Stimulated activated CD4-positive, alpha-beta T cell treated with anti-CD3 and anti-CD28 coated beads, Interleukin-12 subunit alpha, Interleukin-12 subunit beta, amount 100 ng/mL, for 24 hours (primary cell): ENCODE measurements at places on chromosomes 5 and 9.

- DNase-seq = no peak
These were observed 81.5 kb downstream of the VCAN start for GRCh38 chr5:83553000-83553486.

- no peak for DNase-seq
These were observed 9.2 kb downstream of the SQSTM1 start for GRCh38 chr5:179829732-179830435.

GRCh38 chr9:6780690-6781089, 22.9 kb downstream of the KDM4C start:
- DNase-seq = no peak

DNA sequence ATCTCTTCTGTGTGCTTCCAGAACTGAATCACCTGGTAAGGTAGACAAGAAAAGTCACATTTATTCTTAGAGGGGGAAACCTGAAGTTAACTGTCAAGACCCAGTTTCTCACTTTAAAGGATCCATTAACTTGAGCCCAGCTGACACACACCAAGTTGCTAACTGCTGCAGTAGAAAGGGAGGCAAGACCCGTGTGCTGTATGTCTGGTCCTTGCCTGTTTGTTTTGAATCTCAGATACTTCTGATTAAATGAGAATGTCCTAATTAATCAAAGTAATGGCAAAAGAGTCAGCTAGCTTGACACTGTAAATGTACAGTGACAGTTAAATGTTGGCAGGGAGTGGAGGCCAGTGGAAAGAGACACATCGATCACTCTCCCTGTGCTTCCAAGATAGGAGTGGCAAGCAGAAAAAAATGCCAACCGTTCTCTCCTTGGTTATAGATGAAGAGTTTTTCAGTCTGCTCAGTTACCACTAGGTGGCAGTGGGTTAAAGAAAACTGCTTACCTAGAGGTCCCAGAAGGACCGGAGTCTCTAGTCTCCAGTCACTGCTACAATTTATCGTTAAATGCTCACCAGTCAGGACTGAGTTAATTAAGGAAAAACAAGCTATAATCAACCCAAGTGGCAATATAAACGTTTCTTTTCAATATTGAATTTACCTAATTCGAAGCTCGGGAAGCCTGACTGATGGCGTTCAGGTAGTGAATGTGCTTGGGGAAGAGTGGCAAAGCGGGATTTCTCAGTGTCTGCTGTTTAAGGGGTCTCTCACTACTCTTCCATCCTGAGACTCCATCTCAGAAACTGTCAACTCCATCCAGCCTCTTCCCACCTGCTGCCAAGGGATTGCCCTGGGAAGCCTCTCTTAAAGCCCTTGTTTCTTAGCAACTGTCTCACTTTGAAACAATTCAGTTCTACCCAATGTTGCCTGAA, 18.4 kb downstream of the LSM11 start:
- no peak for DNase-seq

DNA sequence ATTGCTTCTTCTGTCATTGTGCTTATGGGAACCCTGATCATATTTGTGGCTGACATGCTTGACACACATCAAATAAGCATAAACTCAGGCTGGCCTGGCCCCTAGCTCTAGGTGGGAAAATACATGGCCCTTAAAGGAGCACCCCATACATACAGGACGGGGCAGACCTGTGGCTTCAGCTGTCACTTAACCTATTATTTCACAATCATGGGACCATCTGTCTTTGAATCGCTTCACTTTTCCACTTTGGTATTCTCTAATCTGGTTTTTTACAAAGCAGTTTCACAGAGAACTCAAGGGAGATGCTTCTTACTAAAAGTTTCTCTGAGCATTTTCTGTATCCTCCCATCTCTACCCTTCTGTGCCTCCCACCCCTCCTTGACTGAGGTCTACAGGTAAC, 34.6 kb upstream of the LRRTM2 start:
- DNase-seq = no peak

GRCh38 chr5:176959051-176959450, 47.5 kb downstream of the UIMC1 start:
- no peak for DNase-seq

- no peak for DNase-seq
These were observed 1.7 kb upstream of the EFNA5 start for GRCh38 chr5:107672211-107673038.

DNA sequence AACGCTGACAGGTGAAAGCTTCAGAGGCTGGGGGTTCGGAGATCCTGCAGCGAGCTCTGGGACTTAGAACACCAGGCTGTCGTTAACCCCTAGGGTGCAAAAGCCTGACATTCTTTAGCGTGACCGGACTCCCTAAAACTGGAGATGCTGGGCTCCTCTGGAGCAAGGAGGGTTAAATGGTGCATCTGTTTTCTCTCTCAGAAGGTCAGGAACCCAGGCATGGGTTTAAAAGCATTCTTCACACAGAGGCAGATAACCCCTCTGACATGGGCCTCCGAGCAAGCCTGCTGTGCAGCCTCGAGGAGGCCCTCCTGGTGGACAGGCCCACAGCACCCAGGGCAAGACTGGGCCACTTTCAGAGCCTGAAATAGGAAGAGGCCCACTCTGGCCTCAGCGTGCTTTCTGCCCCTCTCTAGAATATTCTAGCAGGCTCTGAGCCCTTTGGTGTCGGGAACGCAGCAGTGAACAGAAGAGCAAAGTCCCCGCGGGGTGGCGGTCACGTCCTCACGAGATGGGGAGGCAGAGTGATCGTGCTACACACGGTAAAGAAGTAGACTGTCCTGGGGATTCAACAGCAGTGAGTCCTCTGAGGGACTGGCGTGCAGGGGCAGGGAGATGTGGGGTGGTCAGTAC, 124.8 kb downstream of the COL23A1 start:
- DNase-seq = no peak

GRCh38 chr5:113103330-113103729, 126.7 kb downstream of the DCP2 start:
- no peak for DNase-seq

DNA sequence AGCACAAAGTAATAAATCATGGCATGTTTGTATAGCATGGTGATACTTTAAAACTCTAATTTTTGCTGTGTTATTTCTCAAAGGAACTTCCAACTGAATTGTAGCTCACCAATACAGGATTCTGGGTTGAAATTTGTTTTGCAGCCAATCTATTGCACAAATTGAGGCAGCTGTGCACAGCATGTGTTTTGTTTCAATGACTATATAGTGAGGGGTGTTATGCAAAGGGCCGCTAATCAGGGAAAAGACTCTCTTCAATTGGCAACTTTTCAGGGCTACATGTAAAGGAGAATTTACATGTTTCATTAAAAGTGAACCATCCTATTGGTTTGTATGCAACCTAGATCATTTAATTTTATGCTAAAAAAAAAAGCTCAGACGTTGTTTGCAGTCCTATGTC, 44.6 kb downstream of the PLPPR1 start:
- DNase-seq = no peak

- DNase-seq = no peak
These were observed 402.5 kb downstream of the EFNA5 start for GRCh38 chr5:107268241-107268640.

DNA sequence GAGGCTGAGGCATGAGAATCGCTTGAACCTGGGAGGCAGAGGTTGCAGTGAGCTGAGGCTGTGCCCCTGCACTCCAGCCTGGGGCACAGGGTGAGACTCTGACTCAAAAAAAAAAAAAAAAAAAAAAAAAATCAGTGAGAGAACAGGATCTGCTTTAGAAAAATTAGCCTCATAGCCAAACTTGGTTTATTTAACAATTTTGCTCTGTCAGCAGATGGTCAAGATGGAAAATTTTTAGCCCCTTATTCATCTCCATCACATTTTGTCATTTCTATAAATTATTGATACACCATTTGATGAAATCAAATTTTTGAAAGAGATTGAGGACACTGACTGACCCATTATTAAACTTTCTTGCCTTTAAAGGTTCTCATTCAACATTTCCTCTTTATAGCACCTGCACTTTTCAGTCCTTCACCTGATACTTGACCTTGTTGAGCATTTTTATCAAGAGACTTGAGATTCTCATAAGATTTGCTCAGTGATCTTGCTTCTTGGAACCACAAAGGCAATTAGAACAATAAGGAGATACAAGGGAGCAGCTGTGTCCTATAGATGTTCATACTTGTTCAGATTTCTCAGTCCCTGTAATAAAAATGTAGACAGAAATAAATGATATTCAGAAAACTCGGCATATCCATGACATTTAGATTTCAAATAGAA, 38.1 kb downstream of the LRRC70 start:
- DNase-seq = no peak

DNA sequence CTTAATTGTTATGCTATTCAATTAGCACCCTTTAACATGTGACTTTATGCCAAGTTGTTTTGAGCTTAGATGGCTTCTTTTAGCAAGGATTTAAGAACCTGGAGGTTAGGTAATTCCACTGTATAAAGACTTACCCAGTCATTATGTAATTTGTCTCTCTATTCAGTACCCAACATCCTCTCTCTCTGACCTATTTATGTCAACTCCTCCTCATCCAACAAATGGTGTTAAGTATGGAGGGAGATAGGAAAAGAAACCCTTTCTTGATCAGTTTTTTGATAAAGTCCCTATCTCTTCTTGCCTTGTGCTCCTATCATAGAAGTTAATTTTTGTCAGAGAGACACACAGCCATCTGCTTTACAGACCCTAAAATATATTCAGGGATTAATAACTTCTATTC, 181.2 kb upstream of the GPR151 start:
- DNase-seq = no peak

GRCh38 chr9:95025213-95026147, 292.0 kb downstream of the FANCC start:
- no peak for DNase-seq

GRCh38 chr9:60545878-60546385, 368.3 kb upstream of the SPATA31A5 start:
- no peak for DNase-seq

DNA sequence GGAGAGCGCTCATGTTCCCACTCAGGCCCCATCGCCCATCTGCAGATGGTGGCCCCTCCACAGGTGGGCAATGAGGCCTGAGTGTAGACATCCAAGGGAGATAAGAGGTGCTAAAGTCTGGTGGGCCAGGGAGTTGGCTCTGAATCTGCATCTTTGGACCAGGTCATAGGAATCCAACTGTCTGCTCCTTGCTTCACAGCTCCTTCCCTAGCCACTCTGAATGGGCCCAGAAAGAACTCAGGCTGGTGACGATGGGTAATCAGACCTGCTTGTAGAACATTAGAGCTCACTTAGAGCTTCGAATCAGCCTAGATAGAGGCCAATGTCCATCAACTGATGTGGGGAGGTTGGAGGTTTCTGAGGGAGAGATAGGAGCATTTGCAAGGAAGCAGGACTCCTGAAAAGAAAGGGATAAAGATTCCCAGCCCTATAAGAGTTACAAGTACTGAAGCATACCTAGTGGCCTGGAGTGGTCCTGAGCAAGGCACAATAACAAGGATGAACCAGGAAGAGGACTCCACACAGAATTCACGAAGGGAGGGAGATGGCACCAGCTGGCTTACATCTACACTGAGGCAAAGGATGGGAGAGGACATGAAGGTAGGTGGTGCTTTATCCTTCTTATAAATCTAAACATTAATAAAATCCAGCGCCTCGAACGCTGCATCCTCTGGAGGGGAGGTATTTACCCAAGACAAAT, 132.8 kb upstream of the ALDH1B1 start:
- DNase-seq = no peak

DNA sequence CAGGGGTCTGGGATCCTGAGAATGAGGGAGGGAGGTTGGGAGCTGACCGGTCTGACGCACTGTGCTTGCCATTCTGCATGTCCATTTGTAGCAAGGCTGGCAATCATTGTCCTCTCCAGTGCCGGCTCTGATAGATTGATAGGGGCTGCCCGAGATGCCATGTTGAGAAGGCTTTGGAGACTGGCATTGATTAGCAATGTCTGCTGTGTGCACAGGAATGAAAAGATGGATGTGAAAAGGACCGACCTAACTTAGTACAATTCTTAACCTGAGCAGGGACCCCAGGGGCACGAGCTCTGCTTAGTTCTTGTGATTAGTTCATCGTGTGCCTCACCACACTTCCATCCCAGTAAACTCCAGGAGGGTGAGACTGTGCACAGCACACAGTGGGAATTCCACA, 17.0 kb downstream of the NEK6 start:
- no peak for DNase-seq

DNA sequence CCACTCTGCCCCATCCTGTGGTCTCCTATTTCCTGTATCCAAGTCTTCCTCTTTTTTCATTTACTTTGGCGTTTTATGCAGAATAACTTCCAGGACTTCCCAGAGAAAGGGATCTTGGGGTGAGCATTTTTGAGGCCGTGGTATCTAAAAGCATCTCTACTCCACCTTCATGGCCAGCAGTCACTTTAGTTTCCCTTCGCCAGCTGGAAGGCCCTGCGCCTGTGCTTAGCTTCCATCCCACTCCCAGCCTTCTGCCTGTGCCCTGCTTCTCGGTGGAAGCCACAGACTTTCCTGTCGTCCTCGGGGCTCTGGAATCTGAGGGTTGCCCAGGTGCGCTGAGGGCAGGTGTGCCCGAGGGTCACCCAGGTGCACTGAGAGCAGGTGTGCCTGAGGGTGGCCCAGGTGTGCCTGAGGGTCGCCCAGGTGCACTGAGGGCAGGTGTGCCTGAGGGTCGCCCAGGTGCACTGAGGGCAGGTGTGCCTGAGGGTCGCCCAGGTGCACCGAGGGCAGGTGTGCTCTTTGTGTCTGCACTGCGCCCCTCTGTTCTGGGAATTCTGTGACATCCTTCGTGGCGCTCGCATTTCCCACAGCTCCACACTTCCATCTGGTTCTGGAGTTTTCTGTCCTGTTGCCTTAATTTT, 32.4 kb upstream of the LRRC14B start:
- no peak for DNase-seq

DNA sequence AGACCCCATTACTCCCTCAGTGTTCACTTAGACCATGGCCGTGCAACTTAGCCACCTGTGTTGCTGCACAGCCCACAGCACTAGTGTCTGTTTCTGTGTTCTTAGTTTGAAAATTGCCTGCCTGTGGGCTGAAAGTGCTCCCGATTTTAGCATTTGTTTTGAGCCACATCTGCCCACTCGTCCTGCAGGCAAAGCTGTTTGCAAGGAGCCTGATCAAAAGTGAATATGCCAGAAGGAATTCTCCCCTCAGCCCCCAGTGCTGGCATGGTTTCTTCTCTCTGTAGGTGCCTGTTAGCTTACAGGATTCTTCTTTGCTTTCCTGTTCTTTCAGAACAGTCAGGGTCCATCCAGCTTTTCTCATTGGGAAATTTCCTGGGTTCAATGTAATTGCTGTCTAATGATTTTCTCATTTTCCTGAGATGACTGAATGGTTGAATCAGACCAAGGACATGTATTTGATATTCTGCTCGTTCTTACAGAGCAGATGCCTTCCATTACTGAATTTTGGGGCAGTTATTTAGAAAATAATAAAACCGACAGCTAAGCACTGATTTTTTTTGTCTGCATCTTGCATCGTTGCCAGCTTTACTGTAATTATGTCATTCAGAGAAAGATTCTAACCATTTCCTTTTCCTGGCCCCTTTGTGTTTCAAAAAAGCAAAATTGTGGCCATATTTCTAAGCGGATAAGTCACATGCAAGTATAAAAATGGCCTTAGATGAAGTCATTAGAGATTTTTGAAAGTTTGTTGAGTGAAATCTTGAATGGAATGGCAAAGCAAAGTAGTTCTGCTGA, 111.1 kb upstream of the CKMT2 start:
- DNase-seq = no peak
